ENCODE measurements at places on chromosomes 4 and X.

DNA sequence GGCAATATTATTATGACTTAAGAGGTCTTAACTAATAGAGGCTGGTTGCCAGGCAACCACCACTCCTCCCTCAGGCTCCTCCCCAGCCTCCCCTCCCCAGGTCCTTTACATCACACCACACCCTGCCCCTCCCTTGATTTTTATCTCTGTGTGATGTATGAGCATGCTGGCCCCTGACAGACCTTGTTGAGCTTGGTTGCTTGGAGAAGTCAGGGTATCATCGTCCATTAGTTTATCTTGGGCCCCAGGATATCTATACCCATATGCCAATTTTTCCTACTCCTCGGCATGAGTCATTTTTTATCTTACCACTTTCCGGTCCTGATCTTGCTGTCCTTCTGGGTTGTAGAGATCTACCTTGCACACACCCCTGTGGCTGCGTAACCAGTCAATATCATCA is 2.5 kb downstream of the AKAP4 start:
- no peak for DNase-seq

- DNase-seq, result no peak
These were observed 433.6 kb upstream of the FRG1 start for GRCh38 chr4:189507060-189507459.

GRCh38 chrX:25156323-25156722 is 140.6 kb upstream of the ARX start:
- no peak for DNase-seq

GRCh38 chr4:147576084-147576483 is 41.1 kb upstream of the TMEM184C start:
- no peak for DNase-seq

- DNase-seq, result peak; percentile 50
These were observed 32.9 kb downstream of the HTT-AS start for GRCh38 chr4:3041192-3042142.

GRCh38 chrX:114134465-114134864 is 449.4 kb upstream of the HTR2C start:
- no peak for DNase-seq

DNA sequence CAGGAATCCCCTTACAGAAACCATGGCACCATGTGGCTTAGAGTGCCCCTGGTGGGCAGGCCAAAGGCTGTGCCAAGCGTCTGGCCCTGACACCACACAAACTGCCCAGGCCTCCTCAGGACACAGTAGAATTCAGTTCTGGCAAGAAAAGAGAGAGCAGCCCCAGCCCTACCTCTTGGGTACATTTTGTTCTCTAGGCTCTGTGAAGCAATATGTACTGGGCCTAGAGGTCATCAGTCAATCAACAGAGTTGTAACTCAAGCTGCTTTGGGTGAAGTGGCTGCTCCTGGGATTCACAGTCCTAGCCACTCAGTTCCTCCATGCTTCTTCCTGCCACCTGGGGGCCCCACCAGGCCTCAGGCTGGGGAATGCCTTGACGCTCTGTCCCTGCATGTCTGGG is 158.1 kb upstream of the MAMLD1 start:
- no peak for DNase-seq

DNA sequence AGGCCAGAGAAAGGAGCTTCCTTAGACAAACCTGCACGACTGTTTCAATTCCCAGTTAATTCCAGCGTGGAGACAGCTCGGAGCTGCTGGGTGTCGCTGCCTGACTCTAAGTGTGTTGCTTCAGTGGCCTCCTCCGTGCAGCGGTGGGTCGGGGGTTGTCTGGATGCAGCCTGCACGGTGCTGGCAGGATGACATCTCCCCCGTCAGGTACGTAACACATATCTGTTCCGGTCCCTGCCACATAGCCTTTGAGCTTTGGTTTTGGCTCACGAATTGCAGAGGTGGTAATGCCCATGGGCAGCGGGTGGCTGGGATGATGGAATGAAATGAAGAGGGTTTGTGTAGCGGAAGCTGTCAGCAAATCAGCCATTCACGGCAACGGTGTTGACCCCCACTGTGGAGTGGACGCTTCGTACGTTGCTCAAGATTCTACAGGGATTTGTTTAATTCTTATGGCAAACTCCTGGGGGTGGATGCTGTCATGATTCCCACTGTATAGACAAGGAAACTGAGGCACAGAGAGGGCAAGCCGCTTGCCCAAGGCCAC is 33.7 kb upstream of the HMX1 start:
- DNase-seq, result no peak

GRCh38 chrX:13219991-13220764 is 99.7 kb downstream of the ATXN3L start:
- no peak for DNase-seq

GRCh38 chr4:114036426-114036825 is 57.0 kb upstream of the ARSJ start:
- no peak for DNase-seq

- no peak for DNase-seq
These were observed 111.2 kb downstream of the TTC29 start for GRCh38 chr4:146834263-146835034.

DNA sequence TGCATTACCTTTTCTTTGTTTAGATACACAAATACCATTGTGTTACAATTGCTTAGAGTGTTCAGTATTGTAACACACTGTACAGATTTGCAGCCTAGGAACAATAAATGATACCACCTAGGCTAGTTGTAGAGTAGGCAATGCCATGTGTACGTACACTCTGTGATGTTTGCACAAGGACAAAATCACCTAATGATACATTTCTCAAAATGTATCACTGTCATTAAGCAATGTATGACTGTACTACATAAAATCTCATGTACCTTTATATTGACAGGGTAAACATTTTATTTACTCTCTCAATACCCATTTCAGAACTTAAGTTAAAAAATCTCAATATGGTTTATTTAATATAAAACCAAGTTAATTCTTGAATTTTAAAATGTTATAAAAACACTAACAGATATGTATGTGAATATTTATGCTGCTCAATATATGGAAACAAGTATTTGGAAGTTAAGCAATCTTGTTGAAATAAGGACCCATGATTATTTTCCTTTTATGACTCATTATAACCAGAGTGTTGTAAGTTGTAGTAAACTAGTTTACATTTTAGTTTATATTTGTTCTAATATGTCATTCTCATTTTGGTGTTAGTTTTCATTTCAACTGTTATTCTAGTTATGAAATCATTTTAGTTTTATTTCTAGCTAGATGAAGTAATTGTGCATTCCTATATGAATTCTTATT is 409.2 kb downstream of the TLL1 start:
- no peak for DNase-seq

DNA sequence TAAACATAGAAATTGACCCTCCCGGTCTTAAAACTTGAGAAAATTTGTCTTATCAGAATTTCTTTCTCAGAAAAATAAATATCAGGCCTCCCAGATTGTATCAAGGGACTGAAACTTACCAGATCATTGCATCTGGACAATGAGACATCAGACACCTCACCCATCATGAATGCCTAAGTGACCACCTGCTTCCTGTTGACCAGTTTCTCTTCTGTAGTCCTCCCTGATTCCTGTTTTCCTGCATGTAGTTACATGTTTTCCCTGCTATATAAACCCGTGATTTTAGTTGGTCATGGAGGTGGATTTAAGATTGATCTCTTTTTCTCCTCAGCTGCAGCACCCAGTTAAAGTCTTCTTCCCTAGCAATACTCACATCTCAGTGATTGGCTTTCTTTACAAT is 548.1 kb downstream of the PPP4R3C start:
- peak; percentile 45 for DNase-seq

- DNase-seq, result no peak
These were observed 44.7 kb upstream of the ELF2 start for GRCh38 chr4:139221687-139222086.

DNA sequence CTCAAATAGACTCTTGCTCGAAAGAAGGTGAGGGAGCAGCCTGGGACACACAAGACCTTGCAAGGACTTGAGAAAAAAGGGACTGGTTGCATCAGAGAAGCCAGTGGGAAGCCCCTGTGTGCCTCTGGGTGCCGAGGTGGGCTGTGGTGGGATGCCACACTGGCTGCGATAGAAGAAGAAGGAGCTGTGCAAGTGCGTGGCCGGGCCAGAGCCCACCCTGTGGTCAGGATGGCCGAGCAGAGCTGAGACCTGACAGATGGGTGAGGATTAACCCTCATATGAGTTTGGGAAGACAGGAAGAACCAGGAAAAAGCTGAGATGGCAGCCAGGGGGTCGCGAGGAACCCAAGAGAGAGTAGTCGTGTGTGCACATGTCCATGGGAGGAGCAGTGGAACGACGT is 44.6 kb upstream of the HGFAC start:
- DNase-seq, result no peak

GRCh38 chr4:47493238-47494123 is 8.4 kb downstream of the ATP10D start:
- no peak for DNase-seq

DNA sequence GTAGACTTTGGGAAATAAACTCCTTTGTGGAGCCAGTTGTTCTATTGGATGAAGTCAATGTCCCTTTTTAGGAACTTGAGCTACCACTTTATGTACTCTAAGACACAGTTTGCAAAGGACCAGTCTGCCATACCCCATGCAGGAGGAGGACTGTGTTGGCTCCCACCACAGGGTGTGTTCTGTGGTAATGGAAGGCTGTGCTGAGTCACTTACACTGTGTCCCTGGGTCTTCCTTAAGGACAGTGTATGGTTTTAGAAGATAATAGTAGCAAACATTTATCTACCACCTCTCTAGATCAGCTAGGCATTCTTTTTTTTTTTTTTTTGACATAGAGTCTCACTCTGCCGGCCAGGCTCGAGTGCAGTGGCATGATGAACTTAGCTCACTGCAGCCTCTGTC is 184.0 kb upstream of the PGRMC2 start:
- DNase-seq, result no peak

- no peak for DNase-seq
These were observed 343.1 kb upstream of the NOCT start for GRCh38 chr4:138672393-138672976.

GRCh38 chrX:48676893-48677270 is 6.7 kb upstream of the WAS start:
- DNase-seq, result no peak

GRCh38 chr4:159296061-159296460 is 193.2 kb downstream of the RAPGEF2 start:
- peak; percentile 63 for DNase-seq

DNA sequence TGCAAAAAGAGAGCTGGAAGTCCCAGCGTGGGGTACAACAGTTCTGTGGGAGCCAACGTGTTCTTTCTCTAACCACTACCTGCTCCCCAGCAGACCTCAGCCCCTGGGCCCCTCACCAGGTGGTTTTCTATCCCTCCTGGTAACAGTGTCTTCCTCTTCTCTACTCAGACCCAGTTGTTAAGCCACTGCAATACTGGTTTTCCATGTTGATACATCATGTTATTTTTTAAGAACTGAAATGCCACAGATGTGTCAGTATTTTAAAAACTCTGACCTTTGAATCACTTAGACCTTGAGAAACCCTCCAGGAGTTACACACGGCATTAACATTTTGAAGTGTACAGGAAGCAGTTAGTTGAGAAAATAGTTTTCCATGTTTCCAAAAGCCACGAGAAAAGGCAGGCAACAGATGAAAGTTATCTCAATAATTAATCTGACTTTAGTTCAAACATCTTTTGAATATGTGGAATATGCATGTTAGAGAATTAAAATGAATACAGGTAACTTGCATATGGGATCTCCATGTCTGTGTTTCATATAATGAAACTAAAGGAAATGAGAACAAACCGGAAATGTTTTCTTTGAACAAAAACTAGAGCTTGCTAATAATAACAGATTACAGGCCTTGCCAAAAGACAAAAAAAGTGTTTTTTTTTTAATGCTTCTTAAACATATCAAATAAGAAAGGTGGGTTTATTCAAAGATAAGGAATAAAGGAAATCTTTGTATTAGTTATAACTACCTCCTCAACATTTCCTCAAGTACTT is 108.8 kb downstream of the ZNF827 start:
- DNase-seq, result no peak

- no peak for DNase-seq
These were observed 1697.0 kb downstream of the PCDH7 start for GRCh38 chr4:32417113-32417704.
